RPMI7951 (cell line): ENCODE measurements at places on chromosomes 3 and 15.

DNA sequence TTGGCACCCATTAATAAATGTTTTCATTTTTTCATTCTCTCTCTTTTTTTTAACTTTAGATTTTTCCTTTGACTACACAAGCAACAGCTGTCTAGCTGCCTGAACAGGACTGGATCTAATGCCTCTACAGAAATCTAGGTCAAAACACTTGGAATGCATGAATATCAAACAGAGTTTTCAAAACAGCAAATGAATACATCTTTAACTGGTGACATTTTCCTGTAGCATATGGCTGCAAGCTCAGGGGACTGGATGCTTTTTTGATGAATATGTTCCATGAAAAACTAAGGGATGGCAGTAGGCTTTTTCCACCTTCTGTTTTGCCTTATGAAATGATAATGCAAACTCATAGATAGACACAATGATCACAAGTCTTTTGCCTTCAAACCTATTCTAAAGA is 661.7 kb downstream of the MCTP2 start:
- no peak for DNase-seq

- peak; percentile 41 for DNase-seq
Measured at GRCh38 chr15:98421419-98422129, 226.8 kb upstream of the IGF1R start.

DNA sequence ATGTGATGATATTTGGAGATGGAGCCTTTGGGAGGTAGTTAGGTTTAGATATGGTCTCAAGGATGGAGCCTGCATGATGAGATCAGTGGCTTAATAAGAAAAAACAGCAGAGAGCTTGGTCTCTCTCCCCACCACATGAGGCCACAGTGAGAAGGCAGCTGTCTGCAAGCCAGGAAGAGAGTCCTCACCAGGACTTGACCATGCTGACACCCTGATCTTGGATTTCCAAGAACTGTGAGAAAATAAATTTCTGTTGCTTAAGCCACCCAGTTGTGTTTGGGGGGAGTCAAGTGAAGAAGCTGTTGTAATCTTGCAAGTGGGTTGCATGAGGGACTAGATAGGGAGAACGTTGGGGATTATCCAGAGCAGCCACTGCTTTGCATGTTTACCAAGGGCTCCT is 62.3 kb upstream of the TNFAIP8L3 start:
- no peak for DNase-seq

DNA sequence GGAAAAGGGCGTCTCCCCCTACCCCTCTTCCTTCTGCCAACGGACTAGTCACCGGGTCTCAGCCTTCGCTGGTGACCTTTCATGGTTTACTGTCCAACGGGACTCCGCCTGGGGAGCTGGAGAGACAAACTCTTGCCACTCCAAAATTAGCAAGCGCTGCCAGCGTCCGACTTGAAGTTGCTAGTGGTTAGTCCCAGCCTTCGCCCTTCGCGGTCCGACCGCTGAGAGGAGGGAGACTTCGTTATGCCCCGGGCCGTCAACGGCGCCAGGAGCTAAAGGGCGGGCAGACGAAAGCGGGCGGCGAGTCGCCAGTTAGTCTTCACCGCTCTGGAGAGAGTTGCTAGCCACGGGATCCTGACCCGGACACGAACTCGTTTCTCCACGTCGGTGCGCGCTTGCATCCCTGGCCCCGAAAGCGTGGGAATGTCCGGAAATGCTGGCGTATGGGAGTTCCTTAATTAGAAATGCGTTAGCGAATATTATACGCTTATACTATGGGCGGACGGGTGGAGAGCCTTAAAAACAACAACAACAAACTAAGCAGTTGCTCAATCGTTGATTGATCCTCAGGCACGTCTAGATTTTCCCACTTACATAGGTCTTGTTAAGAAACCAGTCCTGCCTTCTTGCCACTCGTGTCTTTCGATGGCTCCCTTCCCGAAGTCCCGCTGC is 716 bp downstream of the SMC4 start:
- peak; percentile 45 for DNase-seq

DNA sequence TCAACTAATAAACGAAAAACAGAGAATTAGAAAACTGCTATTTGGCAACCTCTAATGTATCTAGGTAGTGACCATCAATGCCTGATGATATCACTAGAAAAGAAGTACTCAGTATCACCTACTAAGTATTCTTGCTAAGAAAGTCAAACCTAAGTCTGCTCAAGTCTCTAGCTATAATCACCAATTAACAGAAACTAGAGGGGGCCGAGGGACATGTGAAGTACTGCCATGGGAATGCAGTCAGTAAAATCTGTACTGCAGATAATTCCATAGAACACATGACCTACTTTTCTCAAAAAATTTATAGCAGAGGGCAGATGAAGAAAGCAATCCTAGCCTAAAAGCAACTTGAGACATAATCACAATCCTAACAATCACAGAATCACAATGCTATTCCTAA is 51.4 kb downstream of the CPEB1 start:
- DNase-seq = no peak

- peak; percentile 87 for DNase-seq
Measured at GRCh38 chr15:75145027-75145841, 56.4 kb upstream of the C15orf39 start.
